ENCODE measurements at places on chromosomes 1 and 21.

- DNase-seq, result no peak
These were observed 2.2 kb downstream of the ZC3H12A start for GRCh38 chr1:37476460-37477197.

- DNase-seq, result no peak
These were observed 126.6 kb downstream of the ACTL8 start for GRCh38 chr1:17881761-17882160.

DNA sequence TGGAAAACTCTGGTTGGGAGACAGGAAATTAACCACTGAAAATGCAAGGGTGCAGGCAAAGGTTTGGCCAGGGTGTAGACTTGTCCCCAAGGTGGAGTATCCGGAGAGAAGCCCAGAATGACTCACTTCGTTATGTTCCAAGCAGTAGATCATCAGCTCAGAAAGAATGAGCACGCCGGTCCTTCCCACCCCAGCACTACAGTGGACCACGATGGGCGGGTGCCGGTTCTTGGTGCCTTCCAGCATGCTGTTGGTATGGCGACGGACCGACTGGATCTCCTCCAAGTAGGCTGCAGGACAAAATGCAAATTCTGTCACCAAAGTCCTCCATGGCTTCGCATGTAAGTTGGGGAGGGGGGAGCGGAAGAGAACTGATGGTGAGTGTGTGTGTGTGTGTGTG is 83.4 kb downstream of the SMYD2 start:
- no peak for DNase-seq

GRCh38 chr1:213138892-213139291 is 87.9 kb downstream of the RPS6KC1 start:
- DNase-seq, result peak; percentile 26

- no peak for DNase-seq
These were observed 27.2 kb upstream of the CLIC4 start for GRCh38 chr1:24717887-24718650.

DNA sequence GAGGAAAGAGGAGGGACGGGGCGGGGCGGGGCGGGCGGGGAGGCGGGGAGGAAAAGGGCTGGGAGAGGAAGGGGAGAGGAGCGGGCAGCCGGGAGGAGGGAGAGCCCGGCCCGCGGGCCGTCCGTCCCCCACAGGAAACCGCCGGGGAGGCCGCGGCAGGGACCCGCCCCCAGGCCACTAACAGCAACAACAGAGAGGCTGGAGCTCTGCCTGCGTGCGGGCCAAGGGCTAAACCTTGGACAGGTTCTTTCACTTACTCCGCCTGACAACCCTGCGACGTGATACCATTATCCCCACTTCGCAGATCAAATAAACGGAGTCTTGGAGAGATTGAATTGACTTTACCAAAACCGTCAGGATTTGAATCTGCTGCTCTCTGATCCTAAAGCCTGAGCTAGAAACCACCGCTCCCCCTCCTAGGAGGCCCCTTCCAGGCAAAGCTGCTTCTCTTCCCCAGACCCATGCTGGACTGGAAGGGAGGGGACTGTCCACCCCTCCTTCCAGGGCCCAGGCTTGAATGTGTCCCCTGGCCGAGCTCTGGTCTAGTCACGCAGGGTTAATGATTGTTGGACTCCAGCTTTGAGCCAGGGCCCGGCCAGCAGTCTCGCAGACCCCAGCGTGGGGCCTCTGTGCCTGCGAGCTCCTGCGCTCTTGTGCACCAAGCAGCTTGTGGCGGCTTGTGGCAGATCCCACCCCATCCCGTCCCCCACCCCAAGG is at the start of gene EVA1B:
Gene EVA1B (minus strand): TSS at position 10 of the 717 bp plus-strand sequence. CDS start 608 bp downstream, outside the sequence.
- DNase-seq, result no peak

DNA sequence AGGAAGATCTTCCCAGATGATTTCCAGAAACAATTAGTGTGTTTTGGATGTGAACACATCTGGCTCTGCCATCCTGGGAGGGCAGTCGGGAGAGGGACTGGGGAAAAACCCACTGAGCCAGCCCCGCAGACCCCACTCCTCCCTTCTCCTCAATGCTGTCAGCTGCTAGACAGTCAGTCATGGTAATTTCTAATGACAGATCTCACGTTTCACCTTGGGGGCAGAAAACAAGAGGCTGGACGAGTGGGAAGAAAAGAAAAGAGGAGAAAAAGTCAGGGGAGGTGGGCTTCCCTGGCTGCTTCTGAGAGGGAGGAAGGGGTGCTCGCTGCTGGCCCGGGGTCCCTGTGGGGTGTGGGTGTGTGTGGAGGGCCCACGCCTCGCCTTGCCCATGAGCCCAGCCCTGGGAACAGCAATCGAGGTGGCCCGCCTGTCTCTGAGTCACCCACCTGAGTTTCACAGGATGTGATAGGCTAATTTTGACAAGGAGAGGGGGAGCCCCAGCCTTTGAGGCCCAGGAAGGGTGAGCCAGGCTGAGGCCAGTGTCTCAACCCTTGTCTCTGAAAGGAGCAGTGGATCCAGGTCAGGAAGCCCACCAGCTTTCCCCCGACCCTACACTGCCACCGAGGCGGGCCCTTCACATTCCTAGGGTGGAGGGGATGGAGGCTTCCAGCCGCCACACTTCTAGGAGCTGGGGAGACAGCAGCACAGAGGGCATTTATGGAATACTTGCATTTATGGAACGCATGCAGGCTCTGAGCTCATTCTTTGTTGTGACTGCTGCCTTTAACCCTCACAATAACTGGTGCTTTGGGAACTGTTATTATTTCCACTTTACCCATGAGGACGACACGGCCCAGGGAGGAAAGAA is 49.1 kb upstream of the IFNLR1 start:
- no peak for DNase-seq

DNA sequence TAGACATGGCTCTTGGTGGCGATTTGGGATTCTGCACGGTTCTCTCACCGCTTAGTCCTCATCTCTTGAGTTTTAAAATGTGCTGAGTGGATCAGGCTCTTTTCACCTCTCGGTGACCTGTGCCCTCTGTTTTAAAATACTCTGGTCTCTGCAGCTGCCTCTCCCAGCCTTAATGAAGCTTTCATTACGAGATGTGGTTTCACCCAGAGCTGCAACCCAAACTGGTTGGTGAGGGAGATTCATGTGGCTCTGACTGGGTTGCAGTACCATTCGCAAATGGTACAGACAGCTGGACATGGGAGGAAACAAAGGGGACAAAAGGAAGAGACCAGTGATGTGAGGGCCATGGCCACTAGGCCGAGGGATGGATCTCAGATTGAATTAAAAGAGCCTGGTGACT is 258.9 kb downstream of the ASTN1 start:
- no peak for DNase-seq

GRCh38 chr1:111886741-111887140 is 102.7 kb downstream of the KCND3 start:
- DNase-seq, result no peak

DNA sequence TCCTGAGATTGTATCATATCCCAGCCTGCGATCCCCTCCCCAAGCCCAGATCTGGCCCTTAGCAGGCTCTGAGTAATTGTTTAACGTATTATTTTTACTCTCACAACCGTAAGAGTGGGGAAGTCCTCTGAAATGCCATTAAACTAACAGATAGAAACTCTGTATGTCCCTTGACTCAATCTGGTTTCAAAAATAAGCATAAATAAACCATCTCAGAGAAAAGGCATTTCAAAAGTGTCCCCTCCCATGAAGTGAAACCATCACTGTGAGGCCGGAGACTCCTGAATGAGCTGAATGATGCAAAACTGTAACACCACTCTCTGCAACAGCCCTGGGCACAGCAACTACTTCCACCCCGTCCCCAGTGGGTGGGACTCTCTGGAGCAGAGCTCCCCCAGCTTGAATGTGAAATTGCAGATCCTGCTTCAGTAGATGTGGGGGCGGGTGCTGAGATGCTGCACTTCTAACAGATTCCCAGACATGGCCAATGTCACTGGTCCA is 104.1 kb downstream of the SYF2 start:
- DNase-seq, result no peak

- peak; percentile 57 for DNase-seq
These were observed 355.8 kb downstream of the GPATCH2 start for GRCh38 chr1:217274927-217275654.

- DNase-seq, result no peak
These were observed 12.3 kb upstream of the RASSF5 start for GRCh38 chr1:206495011-206495461.

GRCh38 chr1:12519693-12520364 is 98.2 kb downstream of the DHRS3 start:
- DNase-seq, result no peak

GRCh38 chr1:155320661-155321617 is at the start of gene RUSC1:
Gene RUSC1 (plus strand): TSS chr1:155320894. CDS start chr1:155321774, 880 bp downstream.
- DNase-seq, result no peak

GRCh38 chr21:33540711-33541104 is 1.2 kb downstream of the GART start:
- no peak for DNase-seq

- no peak for DNase-seq
These were observed 201.7 kb upstream of the LMO4 start for GRCh38 chr1:87126886-87127505.

- peak; percentile 82 for DNase-seq
These were observed 343.6 kb downstream of the PTPRU start for GRCh38 chr1:29579821-29580425.

DNA sequence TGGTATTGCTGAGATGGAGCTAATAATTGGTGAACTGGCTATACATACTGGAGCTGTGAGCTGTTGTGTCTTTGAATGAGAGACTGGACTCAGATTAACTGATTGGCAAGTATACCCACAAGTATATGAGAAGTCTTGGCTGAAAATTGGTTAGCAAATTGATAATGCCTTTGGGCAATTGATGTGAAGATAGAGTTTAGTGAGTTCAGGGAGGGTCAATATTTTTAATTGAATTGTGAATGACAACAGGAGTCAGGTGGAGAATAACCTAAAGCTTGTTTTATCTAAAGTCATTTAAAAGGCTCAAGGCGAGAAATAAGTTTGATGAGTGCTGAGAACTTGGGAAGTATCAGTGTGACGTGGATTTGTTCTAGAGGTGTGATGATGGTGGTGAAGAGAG is 27.5 kb downstream of the NCAM2 start:
- DNase-seq, result no peak

DNA sequence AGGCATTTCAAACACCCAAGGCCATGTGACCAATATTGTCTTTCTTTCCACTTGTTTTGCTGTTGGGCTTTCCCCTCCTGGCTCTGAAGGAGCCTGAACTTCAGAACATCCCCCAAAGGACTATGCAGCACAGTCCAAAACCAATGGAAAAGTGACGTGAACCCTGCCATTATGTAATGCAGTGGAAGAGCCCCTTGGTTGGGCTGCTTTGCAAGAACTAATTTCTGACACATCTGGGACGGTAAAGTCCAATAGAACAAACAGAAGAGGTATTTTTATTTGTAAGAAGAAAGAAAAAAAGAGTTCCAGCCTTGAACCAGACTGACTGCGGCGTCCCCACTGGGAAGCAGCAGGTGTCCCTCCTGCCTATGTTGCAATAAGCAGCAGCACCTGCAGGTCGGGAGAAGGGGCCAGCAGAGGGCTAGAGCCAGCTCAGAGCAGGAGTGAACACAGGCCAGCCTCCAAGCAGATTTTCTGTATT is 116.7 kb downstream of the CDC7 start:
- DNase-seq, result no peak

Data from non-pigmented ciliary epithelial cell (primary cell).